ENCODE measurements at places on chromosomes 5 and 9.
A peak's percentile ranks its signal among the peaks of the same experiment; 100 is the strongest.

GRCh38 chr5:156295431-156295830 lies 31.5 kb upstream of the SGCD start:
- DNase-seq = no peak

GRCh38 chr5:77513321-77513720 lies 21.2 kb upstream of the WDR41 start:
- DNase-seq = no peak

- no peak for DNase-seq
These were observed 44.4 kb downstream of the TTC39B start for GRCh38 chr9:15262581-15262980.

- peak; percentile 78 for DNase-seq
These were observed 992 bp upstream of the RPP25L start for GRCh38 chr9:34612788-34613390.

DNA sequence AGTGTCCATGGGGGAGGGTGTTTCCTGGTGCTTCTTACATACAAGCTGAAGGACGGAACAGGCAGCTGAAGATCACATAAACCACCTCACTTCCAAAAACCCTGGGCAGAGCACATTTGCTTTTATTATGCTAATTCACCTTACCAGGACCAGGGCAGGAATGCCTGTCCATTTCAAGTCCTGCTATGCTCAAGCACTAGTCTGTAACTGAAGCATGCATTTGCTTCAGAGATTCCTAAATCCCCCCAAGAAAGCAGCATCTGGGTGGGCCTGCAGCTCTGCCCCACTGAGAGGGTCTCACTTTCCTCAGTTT lies 9.4 kb upstream of the NACC2 start:
- no peak for DNase-seq

GRCh38 chr5:93235761-93236160 lies 345.3 kb downstream of the NR2F1-AS1 start:
- DNase-seq = no peak

Data from lower lobe of right lung (tissue), 2 donors.